Activated CD8-positive, alpha-beta memory T cell treated with anti-CD3 and anti-CD28 coated beads for 1 hour (primary cell): ENCODE measurements at places on chromosomes 5 and 9.

- DNase-seq = no peak
Measured at GRCh38 chr5:42168091-42168670, 243.1 kb downstream of the FBXO4 start.

DNA sequence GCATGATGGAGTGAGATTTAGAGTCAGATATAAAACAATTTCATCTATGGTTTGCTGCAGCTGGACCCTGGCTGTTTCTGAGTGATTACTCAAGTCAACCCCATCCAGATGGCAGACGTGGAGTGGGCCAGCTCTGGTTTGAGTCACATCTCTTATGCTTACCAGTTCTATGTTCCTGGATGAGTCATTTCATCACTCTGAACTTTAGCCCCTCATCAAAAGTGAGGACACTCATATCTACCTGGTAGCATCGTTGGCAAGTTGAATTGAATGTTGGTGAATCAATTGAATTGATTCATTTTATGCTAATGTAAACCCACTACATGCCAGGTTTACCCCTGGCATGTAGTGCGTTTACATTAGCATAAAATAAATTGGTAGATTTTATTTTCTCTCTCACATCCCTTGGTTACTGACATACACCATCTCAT, 176.4 kb downstream of the FGF18 start:
- DNase-seq = no peak

DNA sequence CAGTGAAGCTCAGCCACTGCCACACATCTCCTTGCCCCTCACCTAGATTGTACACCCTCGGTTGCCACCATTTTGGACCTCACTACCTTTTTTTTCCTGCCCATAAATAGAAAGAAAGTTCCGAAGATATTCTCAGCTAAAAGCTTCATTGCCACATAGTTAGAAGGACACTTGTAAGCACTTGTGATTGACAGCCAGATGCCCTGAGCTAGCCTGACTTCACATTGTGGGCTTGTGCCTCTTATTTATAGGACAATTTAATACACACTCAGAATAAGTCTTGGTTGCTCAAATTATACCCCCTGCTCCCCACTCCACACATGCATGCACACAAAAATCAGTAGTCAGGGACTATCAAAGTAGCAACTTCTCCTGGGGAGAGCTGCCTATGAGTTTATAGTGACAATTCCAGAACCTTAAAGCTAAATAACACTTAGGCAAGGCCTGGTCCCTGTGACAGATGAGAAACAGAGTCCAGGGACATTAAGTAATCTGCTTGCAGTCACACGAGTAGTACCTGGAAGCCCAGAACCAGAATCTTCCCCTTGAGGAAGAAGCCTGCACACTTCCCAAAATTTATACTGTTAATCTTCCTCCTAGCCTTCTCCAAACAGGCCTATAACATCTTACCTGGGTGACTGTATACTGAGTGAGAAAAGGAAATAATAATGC, 184.8 kb downstream of the BRINP1 start:
- DNase-seq = no peak

- DNase-seq = no peak
Measured at GRCh38 chr5:60634051-60634450, 65.9 kb downstream of the DEPDC1B start.

GRCh38 chr9:37337301-37337890, 85.1 kb upstream of the GRHPR start:
- DNase-seq = no peak
